AG09309 (cell line): ENCODE measurements at places on chromosomes 5 and 9.

DNA sequence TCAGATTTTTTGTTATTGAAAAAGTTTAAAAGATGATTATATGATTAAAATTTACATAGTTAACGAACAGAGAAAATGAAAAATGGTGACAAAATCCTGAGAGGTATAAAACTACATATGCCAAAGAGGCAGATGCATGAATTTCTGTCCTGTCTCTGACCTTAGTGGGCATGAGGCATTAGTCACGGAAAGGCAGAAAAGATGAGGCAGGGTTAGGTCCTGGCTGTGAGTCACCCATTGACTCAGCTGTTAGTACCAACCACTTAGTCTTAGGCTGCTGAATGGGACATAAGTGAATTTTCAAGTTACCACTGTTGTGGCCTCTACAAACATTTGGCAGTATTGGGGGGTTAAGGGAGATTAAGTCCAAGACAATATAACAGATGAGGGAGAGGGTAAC is 33.1 kb downstream of the RASA1 start:
- DNase-seq = peak; percentile 70

- DNase-seq = no peak
These were observed 79.9 kb upstream of the NEURL1B start for GRCh38 chr5:172561151-172561550.

GRCh38 chr9:127805620-127806019 is 2.9 kb downstream of the FPGS start:
- DNase-seq = no peak

- DNase-seq = no peak
These were observed 37.3 kb upstream of the AKNA start for GRCh38 chr9:114425126-114425525.

DNA sequence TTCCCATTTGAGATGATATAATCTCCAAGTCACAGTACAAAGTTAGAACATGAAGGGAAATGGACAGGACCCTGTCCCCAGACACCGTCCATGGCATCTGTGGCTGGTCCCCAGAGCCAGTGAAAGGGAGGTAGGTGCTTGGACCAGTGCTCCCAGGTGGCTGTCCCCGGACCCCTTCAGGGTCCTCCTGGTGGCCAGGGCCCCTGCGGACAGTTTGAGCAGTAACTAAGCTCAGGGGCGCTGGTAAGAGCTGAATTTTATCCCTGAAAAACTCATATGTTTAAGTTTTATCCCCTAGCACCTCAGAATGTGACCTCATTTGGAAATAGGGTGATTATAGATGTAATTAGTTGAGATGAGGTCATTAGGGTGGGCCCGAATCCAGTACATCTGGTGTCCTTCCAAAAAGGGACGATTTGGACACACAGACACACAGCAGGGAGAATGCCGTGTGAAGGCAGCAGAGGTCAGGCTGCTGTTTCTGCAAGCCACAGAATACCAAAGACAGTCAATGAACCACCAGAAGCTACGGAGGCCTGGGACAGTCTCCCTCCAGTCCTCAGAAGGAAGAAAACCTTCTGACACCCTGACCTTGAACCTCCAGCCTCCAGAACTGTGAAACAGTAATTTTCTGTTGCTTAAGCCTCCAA is 185.0 kb downstream of the ATPSCKMT start:
- DNase-seq = no peak

DNA sequence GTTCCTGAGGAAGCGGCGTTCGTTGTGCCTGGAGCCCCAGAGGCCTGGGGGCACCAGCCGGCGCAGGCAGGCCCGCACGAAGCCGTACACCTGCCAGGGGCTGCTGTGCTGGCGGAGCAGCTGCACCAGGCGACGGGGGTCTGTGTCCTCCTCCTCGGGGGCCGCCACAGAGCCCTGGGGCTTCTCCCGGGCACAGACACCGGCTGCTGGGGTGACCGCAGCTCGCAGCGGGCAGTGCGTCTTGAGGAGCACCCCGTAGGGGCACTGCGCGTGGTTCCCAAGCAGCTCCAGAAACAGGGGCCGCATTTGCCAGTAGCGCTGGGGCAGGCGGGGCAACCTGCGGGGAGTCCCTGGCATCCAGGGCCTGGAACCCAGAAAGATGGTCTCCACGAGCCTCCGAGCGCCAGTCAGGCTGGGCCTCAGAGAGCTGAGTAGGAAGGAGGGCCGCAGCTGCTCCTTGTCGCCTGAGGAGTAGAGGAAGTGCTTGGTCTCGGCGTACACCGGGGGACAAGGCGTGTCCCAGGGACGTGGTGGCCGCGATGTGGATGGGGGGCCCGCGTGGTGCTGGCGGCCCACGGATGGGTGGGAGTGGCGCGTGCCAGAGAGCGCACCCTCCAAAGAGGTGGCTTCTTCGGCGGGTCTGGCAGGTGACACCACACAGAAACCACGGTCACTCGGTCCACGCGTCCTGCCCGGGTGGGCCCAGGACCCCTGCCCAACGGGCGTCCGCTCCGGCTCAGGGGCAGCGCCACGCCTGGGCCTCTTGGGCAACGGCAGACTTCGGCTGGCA is 1.3 kb downstream of the TERT start:
- DNase-seq = no peak

DNA sequence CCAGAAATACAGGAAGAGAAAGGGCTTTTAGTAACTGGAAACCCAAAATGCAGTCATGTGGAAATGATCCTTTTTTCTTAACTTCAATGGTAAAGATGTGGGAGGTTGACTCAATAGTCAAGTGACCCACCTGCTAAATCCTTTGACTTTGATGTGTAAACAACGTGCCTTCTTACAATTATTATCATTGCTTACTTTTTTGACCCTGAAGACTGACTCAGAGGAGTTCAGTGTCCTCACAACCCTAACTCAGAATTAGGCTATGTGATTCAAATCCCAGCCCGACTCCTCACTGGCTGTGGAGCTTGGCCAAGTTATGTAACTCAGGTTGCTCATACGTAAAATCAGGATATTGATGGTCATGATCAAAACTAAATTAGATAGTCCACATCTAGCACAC is 27.9 kb downstream of the ANXA1 start:
- no peak for DNase-seq

GRCh38 chr5:39437467-39437866 is 12.7 kb upstream of the DAB2 start:
- no peak for DNase-seq

GRCh38 chr9:133182151-133182550 is 18.4 kb upstream of the GBGT1 start:
- DNase-seq = no peak

GRCh38 chr9:80883826-80884579 is 805.3 kb downstream of the TLE1 start:
- no peak for DNase-seq

GRCh38 chr5:172630986-172631385 is 10.1 kb upstream of the NEURL1B start:
- no peak for DNase-seq

GRCh38 chr5:120228262-120229031 is 235.7 kb upstream of the PRR16 start:
- no peak for DNase-seq

- no peak for DNase-seq
These were observed 11.5 kb upstream of the CARD19 start for GRCh38 chr9:93084471-93084881.

DNA sequence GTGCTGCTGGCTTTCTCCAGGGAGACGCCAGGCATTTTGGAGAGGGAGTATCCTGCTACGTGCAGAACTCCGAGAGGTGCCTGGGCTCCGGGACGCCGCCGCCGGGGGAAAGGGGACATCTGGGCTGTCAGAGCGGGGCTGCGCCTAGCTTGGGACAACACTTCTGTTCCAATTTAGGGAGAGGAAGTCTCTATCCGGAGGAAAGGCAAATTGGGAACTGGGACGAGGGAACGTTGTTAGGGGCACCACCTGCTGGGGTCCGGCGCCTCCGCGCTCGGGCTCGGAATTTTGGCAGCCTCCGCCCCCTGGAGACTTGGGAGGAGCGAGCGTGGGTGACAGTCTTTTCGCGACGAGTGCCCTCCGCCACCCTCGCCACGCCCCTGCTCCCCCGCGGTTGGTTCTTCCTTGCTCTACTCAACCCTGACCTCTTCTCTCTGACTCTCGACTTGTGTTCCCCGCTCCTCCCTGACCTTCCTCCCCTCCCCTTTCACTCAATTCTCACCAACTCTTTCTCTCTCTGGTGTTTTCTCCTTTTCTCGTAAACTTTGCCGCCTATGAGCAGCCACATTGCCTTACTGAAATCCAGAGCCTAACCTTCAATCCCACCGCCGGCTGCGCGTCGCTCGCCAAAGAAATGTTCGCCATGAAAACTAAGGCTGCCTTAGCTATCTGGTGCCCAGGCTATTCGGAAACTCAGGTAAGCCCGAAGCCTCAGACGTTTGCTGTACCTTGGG is 1.6 kb downstream of the TSLP start:
- DNase-seq = no peak

- no peak for DNase-seq
These were observed 65.5 kb upstream of the GLRX start for GRCh38 chr5:95887977-95888376.

- no peak for DNase-seq
These were observed 72.9 kb downstream of the SEC61B start for GRCh38 chr9:99294850-99295461.

DNA sequence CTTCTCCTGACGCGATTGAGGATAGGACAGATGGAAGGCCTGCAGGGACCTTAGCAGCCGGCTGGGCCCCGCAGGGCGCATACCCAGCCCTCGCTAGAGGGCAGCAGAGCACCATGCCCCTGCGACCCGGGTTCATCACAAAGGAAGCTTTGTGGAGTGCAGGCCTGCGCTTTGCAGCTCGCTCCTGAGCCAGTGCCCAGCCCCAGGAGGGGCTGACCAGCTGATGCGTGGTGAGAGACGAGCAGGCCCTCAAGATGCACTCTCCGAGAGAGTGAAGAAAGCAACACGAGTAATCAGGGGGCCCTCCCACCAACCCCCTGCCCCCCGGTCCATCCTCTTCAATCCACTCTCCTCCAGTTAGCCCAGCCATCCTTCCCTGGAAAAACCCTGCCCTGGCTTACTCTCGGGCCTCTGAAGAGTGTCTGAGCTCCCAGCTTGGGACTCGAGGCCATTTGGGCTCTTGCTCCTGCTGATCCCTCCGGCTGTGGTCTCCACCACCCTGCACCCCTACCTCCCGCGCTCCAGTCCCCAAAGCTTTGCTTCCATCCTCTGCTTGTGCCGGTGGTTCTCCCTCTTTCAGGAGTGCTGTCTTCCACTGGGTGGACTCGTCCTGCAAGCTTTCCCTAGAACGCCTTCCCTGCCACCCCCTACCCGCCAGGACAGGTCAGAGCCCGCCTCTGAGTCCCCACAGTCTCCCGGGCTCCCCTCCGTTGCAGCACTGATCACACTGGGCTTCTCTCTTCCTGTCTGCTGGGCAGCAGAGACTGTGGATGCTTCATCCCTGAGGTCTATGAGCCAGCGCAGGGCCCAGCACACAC is 9.1 kb upstream of the KIF12 start:
- no peak for DNase-seq

- DNase-seq = peak; percentile 52
These were observed 11.8 kb downstream of the ITGA1 start for GRCh38 chr5:52799358-52799982.

DNA sequence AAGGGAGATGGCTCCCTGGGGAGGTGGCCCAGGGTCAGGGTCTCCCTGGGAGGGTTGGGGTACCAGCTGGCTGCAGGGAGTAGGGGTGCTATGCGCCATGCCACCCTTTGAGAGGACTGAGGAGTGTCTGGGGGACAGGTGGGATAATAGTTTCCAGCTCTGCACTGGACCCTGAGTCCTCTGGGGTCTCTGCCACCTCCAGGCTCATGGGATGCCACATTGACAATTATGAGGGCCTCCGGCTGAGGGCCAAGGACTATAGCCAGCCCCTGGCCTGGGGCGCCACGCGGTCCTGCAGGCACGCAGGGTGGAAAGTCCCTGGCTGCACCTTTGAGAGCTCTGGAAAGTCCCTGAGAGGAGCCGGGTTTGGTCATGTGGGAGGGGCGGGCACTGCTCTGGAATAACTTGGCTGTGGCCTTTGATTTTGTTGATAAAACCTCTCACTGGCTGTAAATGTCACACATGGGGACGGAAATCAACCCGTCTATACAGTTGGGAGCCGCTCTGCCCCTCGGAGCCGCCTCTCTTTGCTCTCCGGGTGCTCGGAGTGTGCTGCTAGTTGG is 16.0 kb downstream of the TRAF2 start:
- DNase-seq = peak; percentile 24

- no peak for DNase-seq
These were observed 12.7 kb downstream of the FAT2 start for GRCh38 chr5:151578326-151579025.

DNA sequence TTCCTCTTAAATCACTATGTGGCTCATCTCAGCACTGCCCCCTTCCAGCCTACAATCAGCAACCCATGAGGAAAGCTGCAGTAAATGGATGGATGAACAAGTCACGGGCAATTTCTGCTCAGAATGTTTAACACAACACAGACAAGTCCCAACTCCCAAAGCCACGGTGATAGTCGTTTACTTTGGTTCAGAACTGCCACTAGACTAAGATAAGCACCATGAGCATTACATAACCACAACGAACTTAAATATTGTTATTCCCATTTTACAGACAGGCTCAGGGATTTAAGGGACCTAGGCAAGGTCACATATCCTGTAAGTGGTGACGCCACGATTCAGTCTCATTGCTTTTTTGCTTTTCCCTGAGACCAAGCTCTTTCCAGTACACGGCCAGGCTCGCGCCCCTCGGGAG is 2.0 kb upstream of the SMIM27 start:
- no peak for DNase-seq

GRCh38 chr5:142475102-142475513 is 150.3 kb upstream of the SPRY4 start:
- no peak for DNase-seq

DNA sequence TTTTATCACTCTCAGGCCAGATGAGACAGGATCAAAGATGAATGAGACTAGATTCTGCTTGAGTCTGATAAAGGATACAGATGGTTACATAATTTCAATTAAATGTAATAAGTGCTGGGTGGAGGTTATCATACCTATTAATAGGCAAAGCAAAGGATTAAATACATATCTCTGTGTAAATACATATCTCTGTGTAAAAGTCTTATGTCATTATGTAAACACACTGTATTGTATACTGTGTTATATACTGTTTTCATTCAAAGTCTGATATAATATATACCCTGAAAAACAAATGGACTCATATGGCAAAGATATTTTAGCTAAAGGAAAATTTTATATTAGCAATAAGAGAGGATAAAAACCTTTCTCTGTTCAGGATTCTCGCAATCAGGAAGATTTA is 605.8 kb upstream of the PTGER4 start:
- DNase-seq = no peak

DNA sequence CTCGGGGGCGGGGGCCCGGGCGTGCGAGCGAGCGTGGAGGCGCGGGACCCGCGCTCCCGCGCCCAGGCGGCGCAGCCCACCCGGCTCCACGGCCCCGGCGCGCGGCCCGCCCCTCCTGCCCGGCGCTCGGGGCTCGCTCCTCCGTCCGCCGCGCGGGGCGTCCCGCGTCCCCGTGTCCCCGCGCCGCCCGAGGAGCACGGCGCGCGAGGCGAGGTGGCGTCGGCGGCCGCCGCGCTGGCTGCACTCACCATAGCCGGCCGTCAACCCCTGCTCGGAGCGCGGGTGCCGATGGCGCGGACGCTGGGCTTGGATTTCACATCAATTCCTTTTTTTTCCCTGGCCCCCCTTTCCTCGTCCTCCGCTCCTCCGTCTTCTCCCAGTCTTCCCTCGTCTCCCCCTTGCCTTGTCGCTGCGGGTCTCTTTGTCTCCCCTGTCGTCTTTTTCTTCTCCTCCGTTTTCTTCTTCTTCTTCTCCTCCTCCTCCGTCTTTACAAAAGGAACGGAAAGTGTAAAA is 494 bp downstream of the PTCH1 start:
- no peak for DNase-seq

- DNase-seq = no peak
These were observed 88.7 kb upstream of the FAM169A start for GRCh38 chr5:74954919-74955318.

GRCh38 chr9:20611691-20612287 is 10.5 kb downstream of the MLLT3 start:
- no peak for DNase-seq
